ENCODE measurements at places on chromosomes 5 and 9. TPM values are rescaled to one million over a fixed set of nuclear protein-coding genes. Genes with fewer than 3 reads are reported as not detected.
A peak's percentile ranks its signal among the peaks of the same experiment; 100 is the strongest.

TTC16 gene
- 0.33 TPM for polyA plus RNA-seq

- H3K27me3 ChIP-seq: no peaks in the 10 kb centered on the region
- no peak for DNase-seq
- no peaks in the 10 kb centered on the region for H3K4me1 ChIP-seq
- no peak overlapping the region for H3K27ac ChIP-seq
- H3K36me3 ChIP-seq: no peaks in the 10 kb centered on the region
Measured at GRCh38 chr9:4334410-4334813, 34.5 kb upstream of the GLIS3 start.

GRCh38 chr9:126860757-126861466 is 473 bp downstream of the ZBTB34 start:
- H3K4me1 ChIP-seq: peaks cover 26% of the 10 kb centered on the region
- peak overlapping the region; percentile 31 for H3K27ac ChIP-seq
- H3K36me3 ChIP-seq: peaks cover 6% of the 10 kb centered on the region
- peak; percentile 49 for DNase-seq
- H3K27me3 ChIP-seq: no peaks in the 10 kb centered on the region

DNA sequence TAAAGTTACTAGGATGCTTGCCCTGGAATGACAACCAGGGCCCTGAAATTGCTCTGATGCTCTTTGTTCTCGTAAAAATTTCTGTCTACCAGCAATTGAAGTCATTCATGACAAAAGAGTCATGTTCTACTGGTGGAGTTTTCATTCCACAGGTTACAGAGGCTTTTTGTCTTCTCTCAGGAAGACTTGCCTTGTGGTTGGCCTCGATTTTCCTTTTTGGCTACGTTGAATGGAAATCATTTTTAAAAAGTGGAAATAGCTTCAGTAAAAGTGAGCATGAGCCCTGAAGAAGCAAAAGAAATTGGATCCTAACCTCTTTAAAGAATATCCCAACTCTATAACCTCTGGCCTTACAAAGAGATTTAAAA is 255.2 kb downstream of the AOPEP start:
- no peaks in the 10 kb centered on the region for H3K36me3 ChIP-seq
- no peak overlapping the region for H3K27ac ChIP-seq
- no peak overlapping the region for H3K4me3 ChIP-seq
- no peak for DNase-seq
- no peaks in the 10 kb centered on the region for H3K27me3 ChIP-seq
- no peaks in the 10 kb centered on the region for H3K4me1 ChIP-seq

WWC1 gene
- 0.36 TPM for polyA plus RNA-seq

- no peak for DNase-seq
- no peaks in the 10 kb centered on the region for H3K4me1 ChIP-seq
- no peak overlapping the region for H3K27ac ChIP-seq
- no peaks in the 10 kb centered on the region for H3K36me3 ChIP-seq
- H3K4me3 ChIP-seq: no peak overlapping the region
- H3K27me3 ChIP-seq: no peaks in the 10 kb centered on the region
Measured at GRCh38 chr5:169856571-169856970, 123.7 kb downstream of the INSYN2B start.

GRCh38 chr5:32320576-32320975 is 7.8 kb upstream of the MTMR12 start:
- no peak overlapping the region for H3K4me3 ChIP-seq
- no peak for DNase-seq

GRAMD2B gene
- 0.86 TPM for polyA plus RNA-seq

DNA sequence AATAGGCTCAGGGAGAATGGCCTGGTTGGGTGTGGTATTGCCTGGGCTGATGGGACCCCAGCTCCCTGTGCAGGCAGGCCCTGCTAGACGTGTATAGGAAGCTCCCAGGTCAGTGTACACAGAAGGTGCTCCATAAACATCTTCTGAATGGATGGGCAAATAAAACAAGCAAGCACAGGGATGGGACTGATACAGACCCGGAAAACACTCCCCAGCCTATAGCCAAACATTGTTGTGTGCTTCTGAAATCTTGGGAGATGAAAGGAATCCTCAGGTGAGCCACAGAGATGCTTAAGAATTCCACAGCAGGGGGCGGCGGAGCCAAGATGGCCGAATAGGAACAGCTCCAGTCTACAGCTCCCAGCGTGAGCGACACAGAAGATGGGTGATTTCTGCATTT is 151.8 kb downstream of the ENTREP1 start:
- no peak for DNase-seq
- H3K4me1 ChIP-seq: no peaks in the 10 kb centered on the region
- H3K4me3 ChIP-seq: no peak overlapping the region
- no peaks in the 10 kb centered on the region for H3K36me3 ChIP-seq

PHF2 gene
- polyA plus RNA-seq: 14.5 TPM

ACOT12 gene
- 0.06 TPM for polyA plus RNA-seq

F2RL1 gene
- polyA plus RNA-seq: 0.04 TPM

MEIKIN gene
- not detected for polyA plus RNA-seq

DNA sequence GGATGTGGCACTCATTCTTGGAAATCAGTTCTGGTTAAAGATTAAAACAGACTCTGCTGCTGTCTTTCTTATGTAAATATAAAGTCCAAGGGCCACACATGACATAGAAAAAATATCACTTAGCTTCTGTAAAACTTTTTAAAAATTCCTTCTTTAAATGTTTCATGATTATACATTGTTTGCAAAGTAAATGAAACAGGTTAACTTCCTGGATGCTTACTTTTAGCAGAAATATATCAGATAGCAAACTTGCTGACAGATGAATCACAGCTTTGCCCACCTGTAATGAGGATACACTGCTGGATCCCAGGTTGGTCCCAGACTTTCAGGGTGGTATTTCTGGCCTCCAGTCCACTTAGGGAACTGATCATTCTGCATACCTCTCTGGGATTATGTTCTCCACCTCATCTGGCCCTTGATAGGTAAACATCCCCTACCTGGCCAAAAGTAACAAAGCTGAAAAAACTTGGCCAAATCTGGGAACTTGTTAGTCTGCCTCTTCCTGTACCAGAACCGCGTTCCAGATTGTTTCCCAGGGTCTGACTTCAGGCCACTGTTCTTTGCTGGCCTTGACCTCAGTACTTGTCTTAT is 340.5 kb downstream of the ADGRV1 start:
- H3K27ac ChIP-seq: no peak overlapping the region
- H3K4me1 ChIP-seq: no peaks in the 10 kb centered on the region
- H3K4me3 ChIP-seq: no peak overlapping the region
- DNase-seq: no peak
- H3K27me3 ChIP-seq: no peaks in the 10 kb centered on the region

DNA sequence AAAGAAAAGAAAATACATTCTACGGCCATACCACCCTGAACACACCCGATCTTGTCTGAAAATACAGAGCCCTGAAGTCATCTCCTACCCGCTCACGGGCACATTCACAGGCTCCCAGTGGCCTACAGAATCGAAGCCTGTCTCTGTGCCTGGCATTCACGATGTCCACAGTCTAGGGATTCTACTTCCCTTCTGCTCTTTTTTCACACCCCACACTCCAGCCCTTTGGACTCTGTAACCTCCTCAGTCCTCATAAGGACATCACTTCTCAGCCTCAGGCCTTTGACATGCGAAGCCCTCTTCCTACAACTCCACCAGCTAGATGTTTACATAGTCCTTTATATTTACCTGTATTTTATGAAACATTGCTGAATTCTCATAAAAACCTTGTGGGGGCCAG is 77.8 kb downstream of the CSNK1A1 start:
- H3K36me3 ChIP-seq: no peaks in the 10 kb centered on the region
- H3K4me1 ChIP-seq: no peaks in the 10 kb centered on the region
- no peaks in the 10 kb centered on the region for H3K27me3 ChIP-seq
- no peak overlapping the region for H3K4me3 ChIP-seq

DNA sequence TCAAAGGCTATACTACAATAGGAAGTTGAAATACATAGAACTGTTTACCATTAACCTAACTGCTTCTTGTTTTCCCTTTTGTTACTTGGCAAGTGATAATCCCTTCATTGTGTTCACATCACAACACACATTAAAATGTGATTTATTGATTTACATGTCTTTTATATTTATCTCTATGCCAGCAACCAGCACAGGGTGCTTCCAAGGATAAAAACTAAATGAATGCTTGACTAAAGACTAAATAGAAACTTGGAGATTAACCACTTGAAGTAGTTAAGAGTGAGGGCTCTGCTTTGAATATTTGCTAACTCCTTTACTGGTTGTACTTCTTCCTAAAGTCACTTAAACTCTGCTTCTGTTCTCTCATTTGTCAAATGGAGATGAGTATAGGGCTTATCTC is 1730.6 kb downstream of the EFNA5 start:
- no peak overlapping the region for H3K4me3 ChIP-seq
- H3K27me3 ChIP-seq: no peaks in the 10 kb centered on the region
- no peaks in the 10 kb centered on the region for H3K36me3 ChIP-seq
- DNase-seq: no peak
- H3K27ac ChIP-seq: no peak overlapping the region

- H3K4me3 ChIP-seq: no peak overlapping the region
- no peak overlapping the region for H3K27ac ChIP-seq
- no peaks in the 10 kb centered on the region for H3K4me1 ChIP-seq
- no peak for DNase-seq
- H3K27me3 ChIP-seq: no peaks in the 10 kb centered on the region
Measured at GRCh38 chr5:78930721-78931120, 54.4 kb downstream of the ARSB start.

- no peak for DNase-seq
- no peak overlapping the region for H3K27ac ChIP-seq
- no peaks in the 10 kb centered on the region for H3K27me3 ChIP-seq
- H3K4me1 ChIP-seq: no peaks in the 10 kb centered on the region
Measured at GRCh38 chr5:115920171-115920725, 42.0 kb upstream of the LVRN start.

DNA sequence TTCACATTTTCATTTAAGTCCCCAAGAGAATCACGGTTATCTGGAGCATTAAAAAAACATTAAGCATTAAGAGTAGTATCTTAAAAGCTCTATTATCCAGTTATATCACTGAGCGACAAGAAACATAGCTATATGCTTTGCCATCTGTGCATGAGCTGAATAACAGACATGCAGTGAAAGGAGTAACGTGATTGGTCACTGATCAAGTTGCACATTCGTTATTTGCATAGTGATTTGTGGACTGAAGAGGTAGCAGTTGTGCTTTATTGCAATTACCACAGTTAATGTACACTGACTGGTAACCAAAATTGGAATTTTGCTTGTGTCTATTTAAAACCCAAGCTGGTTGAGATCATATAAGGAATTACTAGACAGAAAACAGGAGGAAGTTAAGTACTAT is 107.4 kb downstream of the MCTP1 start:
- H3K36me3 ChIP-seq: no peaks in the 10 kb centered on the region
- no peak overlapping the region for H3K4me3 ChIP-seq
- no peak overlapping the region for H3K27ac ChIP-seq
- no peaks in the 10 kb centered on the region for H3K4me1 ChIP-seq

GRCh38 chr9:108184941-108185340 is 670.8 kb downstream of the ACTL7B start:
- H3K27me3 ChIP-seq: no peaks in the 10 kb centered on the region
- no peaks in the 10 kb centered on the region for H3K4me1 ChIP-seq
- H3K27ac ChIP-seq: no peak overlapping the region

GRCh38 chr5:61735995-61736394 is 403.9 kb downstream of the ZSWIM6 start:
- no peak for DNase-seq
- no peaks in the 10 kb centered on the region for H3K27me3 ChIP-seq
- no peak overlapping the region for H3K27ac ChIP-seq
- no peaks in the 10 kb centered on the region for H3K36me3 ChIP-seq
- H3K4me3 ChIP-seq: no peak overlapping the region
- H3K4me1 ChIP-seq: no peaks in the 10 kb centered on the region

GRCh38 chr5:139895046-139895445 is 99.4 kb downstream of the PSD2 start:
- H3K36me3 ChIP-seq: no peaks in the 10 kb centered on the region
- no peaks in the 10 kb centered on the region for H3K4me1 ChIP-seq
- no peak overlapping the region for H3K4me3 ChIP-seq
- no peak for DNase-seq
- no peak overlapping the region for H3K27ac ChIP-seq

- H3K4me3 ChIP-seq: no peak overlapping the region
- peak overlapping the region; percentile 69 for H3K27ac ChIP-seq
- no peaks in the 10 kb centered on the region for H3K27me3 ChIP-seq
- H3K36me3 ChIP-seq: peaks cover 94% of the 10 kb centered on the region
- peaks cover 55% of the 10 kb centered on the region for H3K4me1 ChIP-seq
Measured at GRCh38 chr5:157476702-157477408, 16.8 kb downstream of the NIPAL4 start.

DNA sequence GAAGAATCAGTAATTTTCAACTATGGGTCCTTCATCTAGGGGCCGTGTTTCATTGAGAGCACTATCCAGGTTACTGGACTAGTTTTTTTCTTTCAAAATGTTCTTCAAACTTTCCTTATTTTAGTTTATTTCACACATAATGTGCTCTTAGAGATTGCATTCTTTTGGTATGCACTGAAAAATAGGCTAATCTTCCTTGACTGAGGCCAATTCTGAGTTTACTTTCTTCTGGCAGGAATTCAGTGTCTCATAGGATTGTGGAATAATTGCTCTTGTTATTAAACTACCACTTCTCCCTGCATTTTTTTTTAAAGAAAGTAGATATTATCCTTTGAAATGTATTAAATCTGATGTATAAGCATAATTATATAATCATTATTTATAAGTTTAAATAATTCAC is 624.5 kb downstream of the RAB3C start:
- no peaks in the 10 kb centered on the region for H3K27me3 ChIP-seq
- no peak for DNase-seq
- no peaks in the 10 kb centered on the region for H3K4me1 ChIP-seq
- H3K4me3 ChIP-seq: no peak overlapping the region

DNA sequence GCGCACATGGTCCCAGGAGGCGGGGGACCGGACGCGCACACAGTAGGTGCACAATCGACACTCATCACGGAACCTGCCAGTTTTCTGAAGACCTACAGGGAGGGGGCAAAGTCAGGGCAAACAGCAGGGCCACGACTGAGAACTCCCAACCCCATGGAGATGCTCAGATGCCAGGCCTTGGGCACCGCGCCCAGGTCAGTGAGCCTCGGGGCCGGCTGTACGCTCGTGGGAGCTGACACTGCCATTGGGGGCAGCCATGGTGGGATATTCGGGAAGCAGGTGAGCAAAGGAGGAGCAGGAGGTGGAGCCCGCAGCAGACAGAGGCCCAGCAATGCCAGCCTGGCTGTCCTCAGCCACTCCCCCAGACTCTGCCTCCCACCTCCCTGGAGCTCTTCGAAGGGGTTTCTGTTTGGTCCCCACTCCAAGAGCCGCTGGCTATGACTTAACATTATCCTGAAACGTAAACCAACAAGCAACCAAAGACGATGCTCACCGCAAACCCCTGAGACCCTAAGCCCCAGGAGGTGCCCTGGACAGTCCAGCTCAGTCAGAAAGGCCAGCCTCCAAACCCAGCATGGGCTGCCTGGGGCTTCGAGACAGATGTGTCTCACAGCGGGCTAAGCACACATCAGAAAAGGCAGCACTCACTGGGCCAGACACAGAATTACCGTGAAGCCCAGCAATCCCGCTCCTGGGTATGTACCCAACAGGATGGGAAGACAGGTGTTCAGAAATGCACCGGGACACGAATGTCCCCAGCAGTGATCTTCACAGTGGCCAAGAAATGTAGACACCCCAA is 78.4 kb downstream of the VAV2 start:
- no peak for DNase-seq
- peaks cover 14% of the 10 kb centered on the region for H3K36me3 ChIP-seq
- peaks cover 13% of the 10 kb centered on the region for H3K4me1 ChIP-seq
- H3K27ac ChIP-seq: no peak overlapping the region
- H3K27me3 ChIP-seq: no peaks in the 10 kb centered on the region
- no peak overlapping the region for H3K4me3 ChIP-seq

Measured in B cell (primary cell).